ENCODE measurements at places on chromosomes 5 and 9.

- DNase-seq, result no peak
Measured at GRCh38 chr5:154813158-154813557, 37.2 kb downstream of the FAXDC2 start.

DNA sequence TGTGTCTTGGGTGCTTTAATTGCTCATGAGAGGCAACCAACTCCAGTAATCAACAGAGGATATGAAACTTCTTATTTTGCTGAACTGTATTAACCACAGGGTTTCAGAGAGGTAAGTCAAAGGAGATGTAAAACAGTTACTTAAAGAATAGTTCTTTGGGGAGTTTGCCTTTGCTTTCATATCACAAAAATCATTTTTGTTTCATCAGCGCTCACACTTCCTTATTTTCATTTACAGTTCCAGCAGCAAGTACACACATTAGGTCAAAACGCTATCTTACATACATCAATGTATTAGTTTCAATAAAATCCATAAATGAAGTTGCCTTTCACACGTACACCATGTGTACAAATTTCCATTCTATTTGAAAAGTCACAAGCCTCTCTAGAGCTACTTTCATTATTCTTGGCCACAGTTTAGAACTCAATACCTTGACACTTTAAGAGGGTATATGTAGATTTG lies 50.1 kb downstream of the ST8SIA4 start:
- DNase-seq, result no peak

GRCh38 chr5:91174396-91174795 lies 208.7 kb downstream of the ARRDC3 start:
- DNase-seq, result no peak

DNA sequence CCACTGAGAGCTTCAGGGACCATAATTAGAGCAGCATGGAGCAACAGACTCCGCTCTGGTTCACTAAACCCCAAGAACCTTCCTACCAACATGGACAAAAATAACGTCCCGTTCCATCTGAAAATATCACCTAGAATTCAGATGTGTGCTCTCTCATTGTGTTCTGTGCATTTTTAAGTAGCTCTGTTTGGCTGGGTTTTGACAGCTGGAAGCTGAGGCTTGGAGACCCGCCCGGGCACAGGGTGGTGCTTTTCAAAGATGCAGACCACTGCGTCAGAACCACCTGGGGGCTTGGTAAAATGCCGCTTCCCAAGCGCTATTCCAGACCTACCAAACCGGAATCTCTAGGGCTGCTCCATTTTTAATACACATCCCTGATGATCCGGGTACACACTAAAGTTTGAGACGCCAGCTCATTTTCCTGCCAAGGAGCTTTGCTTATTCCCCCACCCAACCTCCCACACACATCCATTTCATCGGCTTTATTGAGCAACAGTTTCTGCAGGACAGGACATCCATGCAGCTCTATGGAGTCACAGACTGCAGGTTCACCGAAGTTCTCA lies 104.8 kb downstream of the GABBR2 start:
- no peak for DNase-seq

DNA sequence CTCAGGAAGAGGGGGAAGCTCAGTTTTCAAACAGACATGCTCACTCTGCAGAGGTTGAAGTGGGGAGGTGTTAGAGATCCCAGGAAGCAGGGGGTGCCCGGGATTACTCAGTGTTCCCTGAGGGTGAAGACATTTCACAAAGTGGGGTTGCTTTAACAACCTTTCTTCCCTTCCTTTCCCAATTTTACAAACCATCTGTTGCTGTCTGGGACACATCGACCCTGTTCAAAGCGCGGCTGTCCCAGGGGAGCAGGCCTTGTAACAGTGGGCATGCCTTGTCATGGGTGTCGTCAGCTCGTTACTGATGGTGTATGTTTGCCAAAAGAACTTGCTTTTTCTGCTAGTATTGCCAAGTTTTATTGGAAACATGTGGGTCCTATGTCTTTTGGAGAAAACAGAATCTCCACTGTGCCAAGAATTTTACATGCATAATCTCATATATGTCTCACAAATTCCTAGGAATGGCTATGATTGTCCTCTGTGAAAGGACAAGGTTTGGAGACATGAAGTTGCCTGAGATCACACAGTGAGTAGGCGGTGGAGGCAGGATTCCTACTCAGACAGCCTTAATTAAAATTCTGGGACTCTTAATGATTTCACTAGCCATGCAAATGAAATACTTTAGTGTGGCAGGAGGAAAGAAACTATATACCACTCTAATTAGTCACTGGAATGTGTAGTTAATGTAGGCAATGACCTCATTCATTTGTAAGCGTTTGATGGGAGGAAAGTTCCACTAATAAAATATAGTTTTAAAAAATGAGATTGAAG lies 198.9 kb downstream of the NXNL2 start:
- no peak for DNase-seq

GRCh38 chr9:7103367-7103766 lies 345.6 kb downstream of the KDM4C start:
- no peak for DNase-seq

DNA sequence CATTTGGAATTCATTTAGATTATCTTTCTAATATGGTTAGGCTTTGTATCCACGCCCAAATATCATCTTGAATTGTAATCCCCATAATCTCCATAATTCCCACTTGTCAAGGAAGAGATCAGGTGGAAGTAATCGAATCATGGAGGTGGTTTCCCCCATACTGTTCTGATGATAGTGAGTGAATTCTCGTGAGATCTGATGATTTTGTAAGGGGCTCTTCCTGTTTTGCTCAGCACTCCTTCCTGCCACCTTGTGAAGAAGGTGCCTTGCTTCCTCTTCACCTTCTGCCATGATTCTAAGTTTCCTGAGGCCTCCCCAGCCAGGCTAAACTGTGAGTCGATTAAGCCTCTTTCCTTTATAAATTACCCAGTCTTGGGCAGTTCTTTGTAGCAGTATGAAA lies 527.5 kb upstream of the ARRDC3 start:
- no peak for DNase-seq

- DNase-seq, result no peak
Measured at GRCh38 chr5:173557123-173557903, 59.1 kb downstream of the BOD1 start.

GRCh38 chr5:61744690-61745619 lies 412.9 kb downstream of the ZSWIM6 start:
- DNase-seq, result no peak

DNA sequence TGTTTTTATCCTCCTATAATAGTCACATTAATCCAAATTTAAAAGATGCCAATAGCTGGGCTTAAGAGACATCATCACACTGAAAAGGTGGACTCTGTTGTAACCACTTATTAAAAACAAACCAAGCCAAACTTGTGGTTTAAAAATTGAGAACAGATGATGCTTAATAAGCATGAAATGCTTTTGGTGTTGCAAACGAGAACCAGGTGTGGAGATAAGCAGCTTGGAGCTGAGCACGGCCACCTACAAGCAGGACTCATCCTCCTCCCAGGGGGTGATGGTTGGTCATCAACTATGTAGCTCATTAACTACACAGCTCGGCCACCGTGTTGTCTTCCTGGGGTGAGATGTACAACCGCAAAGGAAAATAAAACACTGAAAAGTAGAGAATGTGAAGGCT lies 154.4 kb downstream of the NPR3 start:
- no peak for DNase-seq

GRCh38 chr9:97766092-97766491 lies 69.0 kb upstream of the XPA start:
- DNase-seq, result no peak

GRCh38 chr5:38591523-38591849 lies 35.0 kb upstream of the LIFR start:
- DNase-seq, result no peak

GRCh38 chr9:91089405-91090129 lies 272.2 kb downstream of the AUH start:
- no peak for DNase-seq

DNA sequence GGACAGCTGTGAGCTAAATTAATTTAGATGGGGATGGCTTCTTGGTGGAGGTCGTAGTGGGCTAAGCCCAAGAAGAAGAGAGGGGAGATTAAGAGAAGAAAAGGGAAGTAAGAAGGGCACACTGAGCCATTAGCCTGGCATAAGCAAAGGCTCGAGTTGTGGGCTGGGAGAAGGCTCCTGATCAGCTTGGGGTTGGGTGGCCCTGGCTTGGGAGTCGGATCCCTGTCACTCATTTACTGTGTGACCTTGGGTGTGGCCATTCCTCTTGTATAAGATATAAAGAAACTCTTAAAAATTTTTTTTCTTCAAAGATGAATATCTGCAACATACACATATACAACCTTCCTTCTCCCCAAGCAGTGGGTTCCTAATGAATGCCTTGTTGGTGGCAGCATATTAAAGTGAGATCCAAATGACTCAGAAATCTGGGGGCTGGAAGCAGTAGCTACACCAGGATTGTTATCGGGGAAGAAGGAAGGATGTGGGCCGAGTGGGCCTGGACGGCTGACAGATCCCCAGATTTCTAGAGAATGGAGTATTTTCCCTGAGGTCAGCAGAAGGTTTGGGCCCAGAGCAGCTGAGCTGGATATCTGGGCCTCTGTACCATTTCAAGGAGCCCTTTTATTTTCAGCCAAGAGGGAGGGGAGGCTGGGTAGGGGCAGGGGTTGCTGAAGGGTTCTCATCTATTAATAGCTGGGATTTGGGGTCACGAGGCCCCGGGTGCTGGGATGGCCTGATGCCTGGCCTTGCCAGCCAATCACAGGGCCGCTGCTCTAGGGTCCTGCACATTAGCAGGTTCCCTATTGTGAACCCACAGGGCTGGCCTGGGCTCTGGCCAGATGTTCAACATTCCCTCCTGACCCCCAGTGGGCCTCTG lies 52.1 kb downstream of the PPARGC1B start:
- no peak for DNase-seq

DNA sequence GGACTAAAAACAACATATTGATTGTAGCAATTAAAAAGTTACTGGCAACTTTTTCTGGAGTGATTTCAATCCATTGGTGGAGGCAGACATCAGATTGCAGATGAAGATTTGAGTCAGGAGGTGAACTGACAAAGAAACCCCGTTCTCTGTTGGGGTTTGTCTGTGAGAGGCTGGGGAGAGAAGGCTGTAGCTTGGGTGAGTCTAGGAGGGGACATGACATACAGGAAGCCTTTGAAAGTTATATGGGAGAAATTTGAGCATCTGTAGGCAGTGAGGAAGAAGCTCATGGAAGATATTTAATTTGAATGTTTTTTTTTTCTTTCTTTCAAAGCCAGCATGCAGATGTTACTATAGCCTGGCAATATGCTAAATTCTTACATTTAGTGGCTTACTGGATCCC lies 26.0 kb downstream of the KDM4C start:
- no peak for DNase-seq

DNA sequence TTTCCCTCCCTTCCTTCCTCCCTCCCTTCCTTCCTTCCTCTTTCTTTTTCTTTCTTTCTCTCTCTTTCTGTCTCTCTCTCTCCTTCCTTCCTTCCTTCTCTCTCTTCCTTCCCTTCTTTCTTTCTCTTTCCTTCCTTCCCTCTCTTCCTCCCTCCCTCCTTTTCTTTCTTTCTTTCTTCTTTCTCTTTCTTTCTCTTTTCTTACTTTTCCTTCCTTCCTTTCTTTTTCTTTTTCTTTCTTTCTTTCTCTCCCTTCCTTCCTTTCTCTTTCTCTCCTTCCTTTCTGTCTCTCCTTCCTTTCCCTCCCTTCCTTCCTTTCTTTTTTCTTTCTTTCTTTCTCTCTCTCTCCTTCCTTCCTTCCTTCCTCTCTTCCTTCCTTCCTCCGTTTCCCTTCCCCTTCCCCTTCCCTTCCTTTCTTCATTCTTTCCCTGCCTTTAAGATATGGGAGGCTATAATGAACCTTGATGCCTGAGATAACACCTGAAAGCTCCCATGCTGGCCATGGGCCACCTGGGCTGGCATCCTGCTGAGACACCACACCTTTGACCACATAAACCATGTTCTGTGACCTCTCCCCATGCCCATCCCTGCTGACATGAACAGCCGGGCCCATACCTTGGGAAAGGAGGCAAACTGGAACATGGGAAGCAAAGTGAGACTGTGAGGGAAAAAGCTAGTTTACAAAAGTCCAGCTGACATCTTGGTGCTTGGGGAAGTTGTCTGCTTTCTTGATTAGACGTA lies 197.8 kb upstream of the ZNF618 start:
- no peak for DNase-seq

DNA sequence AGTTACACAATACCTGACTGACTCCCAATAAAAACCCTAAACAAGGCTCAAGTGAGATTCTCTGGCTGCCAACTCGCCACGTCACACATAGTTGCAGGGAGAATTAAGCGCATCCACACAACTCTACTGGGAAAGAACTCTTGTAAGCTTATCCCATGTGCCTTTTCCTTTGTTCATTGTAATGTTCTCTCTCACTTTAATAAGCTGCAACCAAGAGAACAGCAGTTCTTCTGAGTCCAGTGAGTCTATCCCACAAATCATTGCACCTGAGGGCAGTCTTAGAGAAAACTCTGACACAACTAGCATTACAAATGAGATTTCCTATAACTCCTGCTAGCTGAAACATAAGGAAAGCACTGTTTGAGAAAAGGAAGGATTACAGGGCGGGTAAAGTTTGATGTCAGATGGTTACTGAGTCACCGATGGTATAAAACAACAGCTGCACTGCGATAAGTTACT lies 27.4 kb downstream of the CENPK start:
- no peak for DNase-seq

GRCh38 chr5:58015175-58015574 lies 444.7 kb downstream of the PLK2 start:
- no peak for DNase-seq

- DNase-seq, result no peak
Measured at GRCh38 chr9:93869088-93869487, 86.1 kb downstream of the BARX1 start.

GRCh38 chr9:125659954-125660353 lies 47.1 kb downstream of the MAPKAP1 start:
- no peak for DNase-seq

DNA sequence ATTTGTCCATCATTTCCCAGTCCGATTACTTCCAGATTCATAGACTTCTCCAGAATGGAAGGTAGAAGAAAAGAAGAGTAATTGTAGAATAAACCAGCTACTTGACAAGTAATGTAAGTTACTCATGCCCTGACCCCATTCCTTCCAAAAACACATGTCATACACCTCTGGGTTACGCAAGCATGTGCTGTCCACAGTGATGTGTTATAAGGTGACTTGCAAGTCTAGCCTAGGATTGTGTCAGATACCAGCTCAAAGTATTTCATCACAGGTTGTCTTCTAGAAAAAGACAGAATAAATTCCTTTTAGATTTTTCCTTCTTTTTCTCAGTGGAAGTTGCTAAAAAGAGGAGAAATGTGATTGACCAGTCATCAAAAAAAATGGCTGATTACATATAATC lies 8.0 kb upstream of the TLR4 start:
- DNase-seq, result no peak

- no peak for DNase-seq
Measured at GRCh38 chr5:17713301-17713700, 79.0 kb downstream of the TAF11L14 start.

GRCh38 chr5:53575101-53575500 lies 14.7 kb downstream of the NDUFS4 start:
- DNase-seq, result no peak

DNA sequence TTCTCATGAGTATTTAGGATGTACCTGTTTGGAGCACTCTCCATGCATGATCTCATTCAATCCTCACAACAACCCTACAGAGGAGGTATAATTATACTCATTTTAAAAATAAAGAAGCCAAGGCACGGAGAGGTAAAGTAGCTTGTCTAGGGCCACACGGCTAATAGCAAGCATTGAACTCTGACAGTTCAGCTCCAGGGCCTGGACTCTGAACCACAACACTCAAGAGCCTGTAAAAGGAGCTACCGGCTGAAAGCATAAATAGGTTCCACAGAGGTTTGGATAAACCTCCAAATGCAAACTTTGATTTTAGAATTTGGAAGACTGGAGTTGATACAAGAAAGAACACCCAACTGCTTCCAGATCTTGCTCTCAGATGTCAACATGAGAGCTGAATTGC lies 41.2 kb downstream of the ARHGEF37 start:
- no peak for DNase-seq

Data from stimulated activated CD8-positive, alpha-beta memory T cell treated with anti-CD3 and anti-CD28 coated beads, Interleukin-2, amount 100 ng/mL, for 48 hours (primary cell).